Body of pancreas (tissue), 4 donors: ENCODE measurements at places on chromosomes 1 and 21. TPM values are rescaled to one million over a fixed set of nuclear protein-coding genes. Genes with fewer than 3 reads are reported as not detected.

The APOBEC4 gene
- not detected for total RNA-seq

The JAM2 gene
- 0.33 TPM for total RNA-seq

The ADARB1 gene
- total RNA-seq: 11.4 TPM

The SPAG17 gene
- 1.6 TPM for total RNA-seq

The KLHDC7A gene
- total RNA-seq: 5.6 TPM

GRCh38 chr21:41201385-41201784, 33.4 kb downstream of the BACE2 start:
- peaks cover 6% of the 10 kb centered on the region for H3K4me1 ChIP-seq
- no peak for DNase-seq
- no peak overlapping the region for H3K4me3 ChIP-seq
- H3K27ac ChIP-seq: no peak overlapping the region
- H3K36me3 ChIP-seq: no peaks in the 10 kb centered on the region
- no peaks in the 10 kb centered on the region for H3K27me3 ChIP-seq

DNA sequence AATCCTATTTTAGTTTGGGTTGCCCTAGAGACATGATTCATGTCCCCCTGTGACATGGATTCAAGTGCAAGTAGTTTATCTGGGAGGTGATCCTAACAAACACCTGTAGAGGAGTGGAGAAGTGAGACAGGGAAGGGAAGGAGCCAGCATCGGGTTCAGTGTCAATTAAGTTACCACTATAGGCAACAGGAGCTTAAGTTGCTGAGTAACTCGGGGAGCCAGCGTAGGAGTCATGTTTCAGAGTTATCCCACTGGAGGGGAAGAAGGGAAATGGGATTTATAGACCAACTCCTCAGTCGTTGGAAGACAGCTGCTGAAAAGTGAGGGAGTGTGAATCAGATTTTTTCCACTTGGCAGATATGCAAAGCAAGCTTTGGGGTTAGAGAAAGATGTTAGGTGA, 54.9 kb downstream of the SLC30A7 start:
- H3K4me1 ChIP-seq: peaks cover 7% of the 10 kb centered on the region
- H3K36me3 ChIP-seq: no peaks in the 10 kb centered on the region

- peaks cover 10% of the 10 kb centered on the region for H3K36me3 ChIP-seq
- H3K27me3 ChIP-seq: no peaks in the 10 kb centered on the region
- no peaks in the 10 kb centered on the region for H3K4me1 ChIP-seq
These were observed 15.8 kb upstream of the DIP2A start for GRCh38 chr21:46442938-46443337.

DNA sequence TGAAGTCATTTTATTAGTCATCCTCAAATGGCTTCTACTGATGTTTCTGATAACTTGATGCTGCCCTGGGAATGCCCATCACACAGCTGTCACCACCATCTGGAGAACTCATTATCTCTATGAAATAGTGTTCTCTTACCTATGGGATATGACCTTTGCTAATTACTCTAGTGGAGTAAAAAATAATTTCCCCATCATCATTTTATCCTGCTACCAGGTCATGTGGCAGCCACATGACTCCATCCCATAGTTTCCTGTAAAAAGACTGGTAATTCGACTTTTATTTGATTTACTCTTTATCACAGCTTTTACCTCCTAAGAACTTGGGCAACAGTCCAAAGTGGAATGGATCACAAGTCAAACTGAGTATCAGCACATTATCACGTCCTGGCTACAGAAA, 76.1 kb upstream of the USP25 start:
- H3K4me3 ChIP-seq: no peak overlapping the region
- DNase-seq: no peak
- H3K4me1 ChIP-seq: peaks cover 4% of the 10 kb centered on the region
- H3K36me3 ChIP-seq: no peaks in the 10 kb centered on the region
- H3K27ac ChIP-seq: no peak overlapping the region

GRCh38 chr1:204896787-204897469, 26.3 kb downstream of the NFASC start:
- H3K4me1 ChIP-seq: no peaks in the 10 kb centered on the region
- H3K4me3 ChIP-seq: no peak overlapping the region
- no peak for DNase-seq
- H3K36me3 ChIP-seq: no peaks in the 10 kb centered on the region

DNA sequence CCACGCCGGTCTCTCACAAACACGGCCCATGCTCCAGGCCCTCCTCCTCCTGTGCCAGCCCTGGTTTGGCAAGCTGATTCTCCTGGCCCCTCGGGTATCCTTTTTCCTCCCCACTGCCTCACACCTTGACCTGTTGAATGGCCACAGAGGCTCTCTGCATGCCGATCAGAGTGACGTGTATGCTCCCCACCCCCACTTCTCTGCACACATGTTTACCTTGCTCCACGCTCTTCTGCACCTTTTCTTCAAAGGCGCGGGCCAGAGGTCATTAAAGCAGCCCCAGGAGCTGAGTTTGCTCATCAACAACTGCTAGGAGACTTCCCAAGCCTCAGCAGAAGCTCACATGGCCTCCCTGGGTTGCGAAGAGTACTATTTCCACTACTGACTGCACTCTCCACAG, 139.3 kb upstream of the EDN2 start:
- H3K27ac ChIP-seq: no peak overlapping the region
- H3K27me3 ChIP-seq: no peaks in the 10 kb centered on the region
- H3K36me3 ChIP-seq: no peaks in the 10 kb centered on the region

GRCh38 chr1:22485431-22485830, 33.8 kb downstream of the ZBTB40 start:
- no peak overlapping the region for H3K27ac ChIP-seq
- H3K27me3 ChIP-seq: no peaks in the 10 kb centered on the region
- DNase-seq: no peak
- H3K4me3 ChIP-seq: no peak overlapping the region
- peaks cover 11% of the 10 kb centered on the region for H3K4me1 ChIP-seq

- H3K27me3 ChIP-seq: no peaks in the 10 kb centered on the region
- DNase-seq: no peak
- no peak overlapping the region for H3K4me3 ChIP-seq
- peaks cover 28% of the 10 kb centered on the region for H3K4me1 ChIP-seq
- H3K36me3 ChIP-seq: no peaks in the 10 kb centered on the region
- no peak overlapping the region for H3K27ac ChIP-seq
These were observed 85.0 kb upstream of the SLC2A1 start for GRCh38 chr1:43043695-43044094.

DNA sequence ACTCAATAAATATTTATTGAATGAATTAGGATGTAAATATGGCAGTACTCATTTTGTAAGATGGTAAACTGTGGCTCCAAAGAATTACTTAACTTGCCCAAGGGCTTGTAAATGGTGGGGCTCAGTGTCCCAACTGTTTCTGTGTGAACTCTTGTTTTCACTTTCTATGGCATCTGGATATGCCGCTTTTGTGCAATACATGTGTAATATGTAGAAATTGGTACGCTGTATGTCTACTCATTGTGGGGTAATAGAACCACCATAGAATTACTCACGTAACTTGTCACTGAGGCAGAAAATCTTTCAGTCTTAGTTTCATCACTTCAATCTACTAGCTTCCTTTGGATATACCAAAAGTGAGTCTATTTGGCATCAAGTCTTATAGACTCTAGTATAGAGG, 977 bp downstream of the PRPF3 start:
- DNase-seq: no peak
- H3K4me1 ChIP-seq: peaks cover 21% of the 10 kb centered on the region
- no peak overlapping the region for H3K27ac ChIP-seq
- H3K27me3 ChIP-seq: no peaks in the 10 kb centered on the region
